NCI-H1048 (cell line): ENCODE measurements at places on chromosomes 7 and 10.

DNA sequence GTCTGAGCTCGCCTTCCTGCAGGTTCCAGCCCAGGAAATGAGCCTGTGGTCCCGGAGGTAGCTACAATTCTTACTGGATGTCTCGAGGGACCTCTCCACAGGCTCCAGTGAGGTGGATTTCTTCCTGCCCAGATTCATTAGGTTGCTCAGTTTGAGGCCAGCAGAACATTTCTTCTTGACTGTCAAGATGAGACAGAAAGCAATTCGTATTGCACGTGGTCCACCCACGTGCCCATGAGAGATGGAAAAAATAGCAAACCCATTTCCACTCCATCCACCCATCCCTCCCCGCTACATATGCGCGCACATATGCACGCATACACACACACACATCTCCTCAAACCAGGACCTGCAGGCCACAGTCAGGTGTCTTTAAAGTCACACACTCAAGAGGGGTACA is 68.7 kb downstream of the VWA2 start:
- no peak for DNase-seq

DNA sequence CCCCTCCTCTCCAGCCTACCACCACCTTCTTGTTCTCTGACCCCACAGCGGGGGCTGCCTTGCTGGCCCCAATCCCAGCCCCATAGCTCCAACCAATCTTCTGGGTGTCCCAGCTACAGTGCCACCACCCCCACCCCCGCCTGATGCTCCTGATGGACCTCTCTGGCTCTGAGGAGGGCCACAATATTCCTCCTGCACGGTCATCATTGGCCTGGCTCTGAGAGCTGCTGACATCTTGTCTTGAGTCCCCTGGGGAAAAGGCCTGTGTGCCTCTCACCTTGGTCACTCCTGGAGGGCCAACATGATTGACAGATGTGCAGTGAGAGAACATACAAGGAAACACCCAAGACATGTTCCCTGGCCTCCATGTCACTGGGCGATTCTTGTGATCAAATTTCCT is 7.6 kb downstream of the GDF2 start:
- DNase-seq = no peak

GRCh38 chr7:68020102-68020501 is 1023.5 kb downstream of the TYW1 start:
- no peak for DNase-seq

DNA sequence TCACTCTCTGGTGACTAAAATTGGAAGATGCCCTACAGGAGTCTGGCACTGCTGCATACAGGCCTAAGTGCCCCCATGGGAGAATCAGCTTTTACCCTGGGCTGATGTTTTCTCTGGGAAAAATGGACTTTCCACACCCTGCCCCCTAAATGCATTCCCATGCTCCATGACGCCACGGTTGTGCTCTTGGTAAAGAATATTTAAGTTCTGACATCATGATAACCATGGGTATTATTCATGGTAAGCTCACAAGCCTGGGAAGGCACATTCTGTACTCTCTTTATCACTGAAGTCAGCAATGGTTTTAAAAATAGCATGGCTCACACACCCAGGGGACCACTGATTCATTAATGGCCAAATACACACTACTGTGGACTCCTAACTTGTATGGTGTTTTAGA is 43.4 kb downstream of the HIPK2 start:
- DNase-seq = no peak

DNA sequence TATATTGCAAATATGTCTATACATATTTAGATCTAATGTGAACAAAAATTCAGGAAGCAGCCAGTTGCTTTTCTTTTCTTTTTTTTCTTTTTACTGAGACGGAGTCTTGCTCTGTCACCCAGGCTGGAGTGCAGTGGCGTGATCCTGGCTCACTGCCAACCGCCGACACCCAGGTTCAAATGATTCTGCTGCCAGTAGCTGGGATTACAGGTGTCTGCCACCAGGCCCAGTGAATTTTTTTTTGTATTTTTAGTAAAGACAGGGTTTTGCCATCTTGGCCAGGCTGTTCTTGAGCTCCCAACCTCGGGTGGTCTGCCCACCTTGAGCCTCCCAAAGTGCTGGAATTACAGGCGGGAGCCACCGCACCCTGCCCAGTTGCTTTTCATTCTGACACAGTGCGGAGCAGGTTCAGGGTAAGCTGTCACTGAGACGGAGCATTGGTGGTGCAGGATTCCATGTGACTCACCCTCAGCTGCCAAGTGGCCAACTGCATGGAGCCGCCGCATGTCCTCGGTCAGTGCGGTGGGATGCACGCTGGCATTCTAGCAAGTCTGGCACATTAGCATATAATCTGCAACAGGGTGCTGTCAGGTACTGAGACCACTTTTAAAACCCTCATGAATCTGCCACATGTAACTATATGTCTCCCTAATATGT is 362.7 kb downstream of the DNAJB6 start:
- no peak for DNase-seq

DNA sequence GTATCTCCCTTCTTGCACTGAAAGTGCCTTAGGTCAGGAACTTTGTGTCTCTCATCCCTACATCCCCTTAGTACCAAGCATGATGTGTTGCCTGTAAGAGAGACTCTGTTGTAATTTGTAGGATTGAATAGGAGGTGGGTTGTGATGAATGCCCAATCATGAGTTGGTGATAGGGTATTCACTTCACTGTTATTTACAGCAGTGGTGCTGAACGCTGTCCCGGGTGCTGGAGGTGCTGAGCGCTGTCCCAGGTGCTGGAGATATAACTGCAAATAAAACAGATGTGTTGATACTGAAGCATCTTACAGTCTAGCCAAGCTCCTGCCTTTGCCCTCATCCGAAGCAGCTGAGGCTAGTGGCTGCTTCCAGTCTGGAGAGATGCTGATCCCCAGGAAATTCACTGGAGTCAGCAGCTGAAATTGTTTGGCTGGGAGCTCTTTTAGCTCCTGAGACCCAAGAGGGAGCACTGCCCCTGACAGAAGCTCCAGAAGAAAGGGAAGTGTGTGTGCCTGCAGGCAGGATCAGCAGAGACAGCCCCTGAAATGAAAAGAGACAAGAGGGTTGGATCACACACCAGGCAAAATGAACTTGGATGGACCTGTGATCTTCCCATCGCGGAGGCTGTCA is 183.4 kb downstream of the SORCS3 start:
- no peak for DNase-seq

GRCh38 chr7:127924874-127925273 is 106.4 kb downstream of the LRRC4 start:
- no peak for DNase-seq
